CD8-positive, alpha-beta memory T cell (primary cell): ENCODE measurements at places on chromosomes 1 and 21. TPM values are rescaled to one million over a fixed set of nuclear protein-coding genes. Genes with fewer than 3 reads are reported as not detected.

The UCHL5 gene
- 110 TPM for total RNA-seq

DNA sequence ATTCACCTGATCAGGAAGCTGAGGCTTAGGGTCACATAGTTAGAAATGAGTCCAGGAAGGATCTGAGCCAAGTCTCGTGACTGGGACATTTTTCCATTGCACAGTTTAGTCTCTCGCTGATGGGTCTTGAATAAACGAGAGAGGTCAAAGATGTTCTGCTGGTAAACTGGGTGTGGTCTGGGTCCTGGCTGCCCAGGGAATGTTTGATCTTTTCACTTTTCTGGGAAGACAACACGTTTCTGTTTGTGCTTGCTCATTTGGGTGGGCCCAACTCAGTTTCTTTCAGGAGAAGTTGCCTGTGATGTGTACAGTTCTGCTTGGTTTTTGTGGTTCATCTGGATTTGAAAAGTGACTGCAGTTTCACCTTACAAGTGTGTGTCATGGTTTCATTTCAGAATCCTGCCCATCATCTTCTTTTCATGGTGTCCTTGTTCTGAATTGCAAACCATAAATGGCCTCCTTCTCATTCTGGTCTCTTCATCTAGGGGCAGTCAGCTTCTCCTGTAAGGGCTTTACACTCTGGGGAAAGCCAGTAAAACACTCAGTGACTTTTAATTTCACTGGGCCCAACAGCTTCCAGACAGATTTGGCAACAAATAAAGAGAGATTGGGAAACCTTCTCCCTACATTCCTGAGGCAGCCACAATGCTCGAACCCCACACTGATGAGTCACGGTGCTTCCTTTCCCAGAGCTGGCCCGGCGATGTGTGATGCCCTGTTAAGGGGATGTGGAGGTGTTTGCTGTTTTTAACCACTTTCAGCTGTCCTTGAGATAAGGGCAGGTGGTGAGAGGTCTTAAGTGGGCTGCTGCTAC lies 7.2 kb upstream of the TACSTD2 start:
- DNase-seq, result no peak
- H3K4me3 ChIP-seq, result no peak overlapping the region
- H3K4me1 ChIP-seq, result no peaks in the 10 kb centered on the region
- no peaks in the 10 kb centered on the region for H3K36me3 ChIP-seq
- H3K27ac ChIP-seq, result no peak overlapping the region

The NGF gene
- total RNA-seq, result not detected

- H3K27me3 ChIP-seq, result no peaks in the 10 kb centered on the region
- H3K4me3 ChIP-seq, result no peak overlapping the region
- DNase-seq, result no peak
- no peak overlapping the region for H3K27ac ChIP-seq
- H3K36me3 ChIP-seq, result peaks cover 62% of the 10 kb centered on the region
Observed at GRCh38 chr1:67420835-67421492, 9.2 kb downstream of the SERBP1 start.

GRCh38 chr1:3393987-3394920 lies 60.2 kb upstream of the ARHGEF16 start:
- no peak overlapping the region for H3K27ac ChIP-seq
- no peaks in the 10 kb centered on the region for H3K4me1 ChIP-seq
- DNase-seq, result no peak
- H3K4me3 ChIP-seq, result no peak overlapping the region

GRCh38 chr1:60983701-60984061 lies 98.7 kb upstream of the NFIA start:
- no peak overlapping the region for H3K4me3 ChIP-seq
- no peaks in the 10 kb centered on the region for H3K36me3 ChIP-seq
- H3K27me3 ChIP-seq, result no peaks in the 10 kb centered on the region
- no peaks in the 10 kb centered on the region for H3K4me1 ChIP-seq
- DNase-seq, result no peak

DNA sequence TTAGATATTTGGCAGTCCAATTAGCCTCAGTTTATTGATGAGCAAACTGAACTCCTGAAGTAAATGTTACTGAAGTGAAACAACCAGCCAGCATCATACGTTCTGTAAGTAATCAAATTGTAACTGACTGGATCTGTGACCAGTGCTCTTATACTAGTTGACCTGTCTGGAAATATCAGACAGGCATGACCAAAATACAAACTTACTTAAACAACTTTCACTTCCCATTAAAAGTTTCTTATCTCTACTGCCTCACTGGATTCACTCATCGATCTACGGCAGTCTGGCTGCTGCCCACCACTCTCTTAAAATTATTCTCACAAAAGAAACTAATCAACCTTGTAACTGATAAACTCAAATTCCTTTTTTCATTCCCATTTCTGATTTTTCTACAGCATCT lies 56.4 kb downstream of the WDR3 start:
- no peak overlapping the region for H3K27ac ChIP-seq
- no peak overlapping the region for H3K4me3 ChIP-seq
- H3K36me3 ChIP-seq, result no peaks in the 10 kb centered on the region
- no peaks in the 10 kb centered on the region for H3K4me1 ChIP-seq
- no peak for DNase-seq

GRCh38 chr1:44033756-44034155 lies 2.5 kb upstream of the SLC6A9 start:
- no peak overlapping the region for H3K4me3 ChIP-seq
- no peak for DNase-seq
- no peak overlapping the region for H3K27ac ChIP-seq
- H3K4me1 ChIP-seq, result peaks cover 8% of the 10 kb centered on the region
- no peaks in the 10 kb centered on the region for H3K36me3 ChIP-seq
